Neural crest cell (in vitro differentiated cells): ENCODE measurements at places on chromosomes 2 and 18. TPM values are rescaled to one million over a fixed set of nuclear protein-coding genes. Genes with fewer than 3 reads are reported as not detected.

GRCh38 chr2:159091381-159091780 is 122.9 kb downstream of the TANC1 start:
- H3K27me3 ChIP-seq, result no peaks in the 10 kb centered on the region
- H3K36me3 ChIP-seq, result peaks cover 5% of the 10 kb centered on the region
- no peak overlapping the region for H3K4me3 ChIP-seq

- H3K36me3 ChIP-seq, result no peaks in the 10 kb centered on the region
- no peak overlapping the region for H3K4me3 ChIP-seq
- DNase-seq, result no peak
Measured at GRCh38 chr2:160224060-160224459, 24.0 kb upstream of the ITGB6 start.

GRCh38 chr2:30115141-30115980 is 31.4 kb upstream of the YPEL5 start:
- peak; percentile 87 for DNase-seq
- H3K4me1 ChIP-seq, result peaks cover 5% of the 10 kb centered on the region
- no peak overlapping the region for H3K4me3 ChIP-seq
- H3K27me3 ChIP-seq, result peaks cover 19% of the 10 kb centered on the region
- no peaks in the 10 kb centered on the region for H3K36me3 ChIP-seq
- no peak overlapping the region for H3K27ac ChIP-seq

DNA sequence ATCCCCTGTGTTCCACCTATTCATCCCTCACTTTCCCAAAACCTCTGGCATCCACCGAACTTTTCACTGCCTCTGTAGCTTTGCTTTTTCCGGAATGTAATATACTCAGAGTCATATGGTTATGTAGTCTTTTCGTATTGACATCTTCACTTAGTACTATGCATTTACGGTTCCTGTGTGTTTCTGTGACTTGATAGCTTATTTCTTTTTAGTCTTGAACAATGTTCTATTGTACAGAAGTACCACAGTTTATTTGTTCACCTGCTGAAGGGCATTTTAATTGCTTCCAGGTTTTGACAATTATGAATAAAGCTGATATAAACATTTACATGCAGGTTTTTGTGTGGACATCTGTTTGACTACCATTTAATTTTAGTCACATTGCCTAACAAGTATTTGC is 154.7 kb upstream of the DOK6 start:
- no peak for DNase-seq
- H3K4me3 ChIP-seq, result no peak overlapping the region
- H3K27ac ChIP-seq, result no peak overlapping the region
- no peaks in the 10 kb centered on the region for H3K36me3 ChIP-seq
- H3K27me3 ChIP-seq, result no peaks in the 10 kb centered on the region

DNA sequence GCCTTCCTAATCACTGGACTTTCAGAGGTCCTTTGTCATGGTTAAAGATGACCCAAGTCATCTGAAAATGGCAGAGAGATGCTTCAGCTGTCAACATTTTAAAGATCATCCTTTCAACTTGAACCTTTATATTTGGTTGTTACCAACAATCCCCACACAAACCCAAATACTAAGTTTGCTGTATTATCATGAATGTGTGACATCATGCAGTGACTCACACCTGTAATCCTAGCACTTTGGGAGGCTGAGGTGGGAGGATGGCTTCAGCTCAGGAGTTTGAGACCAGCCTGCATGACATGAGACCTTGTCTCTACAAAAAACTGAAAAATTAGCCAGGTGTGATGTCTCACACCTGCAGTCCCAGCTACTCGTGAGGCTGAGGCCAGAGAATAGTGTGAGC is 55.2 kb upstream of the NRP2 start:
- no peaks in the 10 kb centered on the region for H3K36me3 ChIP-seq
- no peak for DNase-seq
- H3K4me3 ChIP-seq, result no peak overlapping the region
- no peak overlapping the region for H3K27ac ChIP-seq
- H3K27me3 ChIP-seq, result no peaks in the 10 kb centered on the region

- no peak overlapping the region for H3K27ac ChIP-seq
- H3K4me3 ChIP-seq, result peak overlapping the region; percentile 94
- H3K36me3 ChIP-seq, result peaks cover 2% of the 10 kb centered on the region
- H3K4me1 ChIP-seq, result peaks cover 50% of the 10 kb centered on the region
- DNase-seq, result no peak
Measured at GRCh38 chr2:9001229-9001628, 2.3 kb downstream of the MBOAT2 start.

DNA sequence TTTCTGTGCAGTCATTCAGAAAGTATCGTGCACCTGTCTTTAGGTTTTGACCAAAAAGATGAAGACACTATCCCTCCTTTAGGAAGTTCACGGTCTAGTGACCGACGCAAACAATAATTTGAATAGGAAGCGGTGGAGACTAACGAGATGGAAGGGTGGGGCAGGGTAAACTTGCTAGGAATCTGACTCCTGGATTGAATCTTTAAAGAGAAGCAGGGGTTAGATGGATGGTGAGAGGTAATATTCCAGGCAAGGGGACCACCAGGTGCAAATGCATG is 651 bp upstream of the TXNL1 start:
- peaks cover 12% of the 10 kb centered on the region for H3K36me3 ChIP-seq
- H3K4me1 ChIP-seq, result peaks cover 42% of the 10 kb centered on the region
- peak overlapping the region; percentile 99 for H3K4me3 ChIP-seq
- DNase-seq, result no peak

- no peaks in the 10 kb centered on the region for H3K4me1 ChIP-seq
- DNase-seq, result no peak
- peaks cover 18% of the 10 kb centered on the region for H3K36me3 ChIP-seq
Measured at GRCh38 chr2:135121016-135121657, 69.0 kb downstream of the RAB3GAP1 start.

- H3K27me3 ChIP-seq, result no peaks in the 10 kb centered on the region
- no peaks in the 10 kb centered on the region for H3K36me3 ChIP-seq
- no peak overlapping the region for H3K27ac ChIP-seq
- DNase-seq, result no peak
- H3K4me1 ChIP-seq, result peaks cover 8% of the 10 kb centered on the region
- no peak overlapping the region for H3K4me3 ChIP-seq
Measured at GRCh38 chr2:155021618-155022017, 323.1 kb downstream of the KCNJ3 start.

GRCh38 chr2:58414506-58414905 is 173.4 kb upstream of the FANCL start:
- no peaks in the 10 kb centered on the region for H3K4me1 ChIP-seq
- H3K36me3 ChIP-seq, result no peaks in the 10 kb centered on the region
- H3K4me3 ChIP-seq, result no peak overlapping the region

GRCh38 chr2:54332386-54332785 is 76.4 kb upstream of the TSPYL6 start:
- peaks cover 8% of the 10 kb centered on the region for H3K27me3 ChIP-seq
- H3K36me3 ChIP-seq, result no peaks in the 10 kb centered on the region
- peak overlapping the region; percentile 16 for H3K4me3 ChIP-seq
- peaks cover 17% of the 10 kb centered on the region for H3K4me1 ChIP-seq
- H3K27ac ChIP-seq, result no peak overlapping the region
- DNase-seq, result no peak

GRCh38 chr2:108288534-108289106 is at the start of gene SULT1C2:
TSS of gene SULT1C2 (plus strand) at chr2:108288895. CDS start at chr2:108293668, 4,773 bp downstream.
- H3K4me1 ChIP-seq, result peaks cover 13% of the 10 kb centered on the region
- H3K36me3 ChIP-seq, result no peaks in the 10 kb centered on the region
- no peak within 1 kb of the TSS for H3K27ac ChIP-seq

DNA sequence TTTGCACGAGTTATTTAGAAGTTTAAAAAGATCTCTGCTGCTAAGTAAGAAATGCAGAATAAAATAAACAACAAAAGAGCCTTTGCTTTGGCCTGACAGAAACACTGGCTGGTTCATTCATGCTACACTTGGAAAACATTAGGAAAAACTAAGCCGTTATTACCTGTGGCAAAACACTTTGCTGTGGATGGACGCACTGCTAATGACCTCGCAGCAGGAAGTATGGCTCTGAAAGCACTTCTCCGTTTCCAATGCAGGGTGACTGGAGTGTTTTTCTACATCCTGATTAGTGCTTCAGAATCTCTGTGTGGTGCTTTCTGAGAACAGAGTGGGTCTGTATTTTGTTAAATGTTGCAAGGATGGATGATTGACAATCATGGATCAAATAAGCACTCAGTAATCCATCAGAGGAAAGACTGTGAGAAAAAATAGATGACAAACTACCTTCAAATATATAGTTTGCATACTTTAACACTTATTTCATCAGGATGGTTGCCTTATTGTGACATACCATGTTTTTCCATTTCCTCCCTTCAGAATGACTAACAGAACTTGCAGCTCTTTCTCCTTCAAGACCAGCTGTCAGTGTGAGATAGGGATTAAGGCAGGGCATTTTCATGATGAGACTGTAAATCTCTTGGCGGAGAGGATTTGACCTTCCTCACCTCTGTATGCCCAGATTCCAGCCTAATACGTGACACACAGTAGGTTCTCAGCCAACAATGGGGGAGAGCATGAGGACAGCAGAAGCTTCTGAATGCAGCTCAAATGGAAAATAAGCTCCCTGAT is 38.0 kb downstream of the LINC00305 start:
- no peak overlapping the region for H3K4me3 ChIP-seq
- H3K36me3 ChIP-seq, result peaks cover 3% of the 10 kb centered on the region
- DNase-seq, result no peak
- H3K27me3 ChIP-seq, result no peaks in the 10 kb centered on the region
- H3K4me1 ChIP-seq, result no peaks in the 10 kb centered on the region

DNA sequence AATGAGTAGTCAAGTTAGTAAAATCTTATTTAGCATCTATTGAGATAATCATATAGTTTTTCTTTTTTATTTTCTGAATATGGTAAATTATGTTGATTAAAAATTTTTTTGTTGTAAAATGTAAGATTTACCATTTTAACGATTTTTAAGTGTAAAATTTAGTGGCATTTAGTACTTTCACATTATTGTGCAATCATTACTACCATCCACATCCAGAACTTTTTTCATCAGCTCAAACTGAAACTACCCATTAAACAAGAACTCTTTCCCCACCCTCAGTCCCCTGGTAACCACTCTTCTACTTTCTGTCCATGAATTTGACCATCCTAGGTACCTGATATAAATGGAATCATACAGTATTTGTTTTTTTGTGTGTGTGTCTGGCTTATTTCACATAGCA is 11.1 kb downstream of the RAB3GAP1 start:
- no peaks in the 10 kb centered on the region for H3K27me3 ChIP-seq
- H3K4me1 ChIP-seq, result no peaks in the 10 kb centered on the region
- no peak for DNase-seq

Gene PLGLB1
- 3.6 and 4.6 TPM in 2 replicates for total RNA-seq

Gene ACAA2
- total RNA-seq, result 67.5 and 73.0 TPM in 2 replicates

Gene GNLY
- not detected in 2 replicates for total RNA-seq

Gene ZNF804A
- 0.41 and 0.47 TPM in 2 replicates for total RNA-seq
